ENCODE measurements at places on chromosomes 6 and 20. TPM values are rescaled to one million over a fixed set of nuclear protein-coding genes. Genes with fewer than 3 reads are reported as not detected.

Gene COL21A1
- 1.6 TPM for total RNA-seq

Gene STMND1
- not detected for total RNA-seq

Gene PARD6B
- total RNA-seq, result 20.4 TPM

Gene NOTCH4
- 5.3 TPM for total RNA-seq

Gene POPDC3
- total RNA-seq, result 5.3 TPM

Gene HTR1E
- under 0.01 TPM for total RNA-seq

Gene TMEM200A
- 20.4 TPM for total RNA-seq

Gene DCDC2
- total RNA-seq, result 2.4 TPM

Gene FNDC1
- total RNA-seq, result 1.2 TPM

Gene PPP1R18
- 44.0 TPM for total RNA-seq

Gene ATAT1
- 40.4 TPM for total RNA-seq

Gene NR2E1
- 6.1 TPM for total RNA-seq

Gene DTD1
- total RNA-seq, result 98.2 TPM

Gene ZNF334
- 11.4 TPM for total RNA-seq

Gene CFB
- 0.82 TPM for total RNA-seq

Gene GPR63
- 13.9 TPM for total RNA-seq

Gene NOX3
- total RNA-seq, result not detected

Gene AGER
- 0.82 TPM for total RNA-seq

Gene TCP1
- total RNA-seq, result 378 TPM

Gene CLVS2
- total RNA-seq, result 34.2 TPM

Gene GNAS-AS1
- total RNA-seq, result 1.2 TPM

Gene NRSN1
- total RNA-seq, result 22.0 TPM

Gene KHDC1L
- total RNA-seq, result 1.2 TPM

Gene MOCS3
- total RNA-seq, result 9.4 TPM

Gene NUP153
- total RNA-seq, result 41.2 TPM

Gene FRK
- 0.41 TPM for total RNA-seq

Measured in frontal cortex (tissue), 4 donors.